ENCODE measurements at places on chromosomes 7 and 10.

DNA sequence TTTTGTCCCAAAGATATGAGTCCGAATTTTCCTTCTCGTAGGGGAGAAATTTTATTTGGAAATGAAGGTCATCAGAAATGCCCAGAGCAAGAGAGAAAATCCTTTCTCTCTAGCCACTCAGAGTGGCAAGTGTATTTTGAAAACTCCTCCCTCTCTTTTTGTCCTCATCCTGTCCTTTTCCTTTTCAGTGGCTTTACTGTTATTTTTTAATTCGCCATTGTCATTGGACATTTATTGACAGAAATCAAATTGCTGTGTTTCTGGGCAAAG, 39.6 kb downstream of the TET1 start:
- DNase-seq, result no peak

DNA sequence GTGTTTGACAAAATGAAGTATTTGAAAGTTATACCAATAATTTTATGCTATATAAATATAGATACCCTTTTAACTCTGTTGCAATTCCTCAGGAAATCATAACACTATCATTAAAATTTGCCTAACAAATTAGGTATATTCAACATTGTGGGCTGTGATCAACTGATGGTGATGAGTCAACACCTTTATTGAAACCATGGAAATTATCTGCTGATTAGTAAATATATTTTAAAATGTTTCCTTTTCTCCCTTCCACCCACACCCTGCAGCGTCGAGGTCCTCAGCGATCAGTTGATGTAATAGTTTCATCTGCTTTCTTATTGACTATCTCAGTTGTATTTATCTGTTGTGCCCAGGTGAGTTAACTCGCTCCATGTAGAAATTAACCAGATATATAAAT, 143.9 kb downstream of the PHTF2 start:
- no peak for DNase-seq

- DNase-seq, result no peak
Measured at GRCh38 chr10:100637785-100638184, 102.0 kb downstream of the HIF1AN start.

GRCh38 chr7:135160858-135161653, 9.5 kb downstream of the CYREN start:
- no peak for DNase-seq

DNA sequence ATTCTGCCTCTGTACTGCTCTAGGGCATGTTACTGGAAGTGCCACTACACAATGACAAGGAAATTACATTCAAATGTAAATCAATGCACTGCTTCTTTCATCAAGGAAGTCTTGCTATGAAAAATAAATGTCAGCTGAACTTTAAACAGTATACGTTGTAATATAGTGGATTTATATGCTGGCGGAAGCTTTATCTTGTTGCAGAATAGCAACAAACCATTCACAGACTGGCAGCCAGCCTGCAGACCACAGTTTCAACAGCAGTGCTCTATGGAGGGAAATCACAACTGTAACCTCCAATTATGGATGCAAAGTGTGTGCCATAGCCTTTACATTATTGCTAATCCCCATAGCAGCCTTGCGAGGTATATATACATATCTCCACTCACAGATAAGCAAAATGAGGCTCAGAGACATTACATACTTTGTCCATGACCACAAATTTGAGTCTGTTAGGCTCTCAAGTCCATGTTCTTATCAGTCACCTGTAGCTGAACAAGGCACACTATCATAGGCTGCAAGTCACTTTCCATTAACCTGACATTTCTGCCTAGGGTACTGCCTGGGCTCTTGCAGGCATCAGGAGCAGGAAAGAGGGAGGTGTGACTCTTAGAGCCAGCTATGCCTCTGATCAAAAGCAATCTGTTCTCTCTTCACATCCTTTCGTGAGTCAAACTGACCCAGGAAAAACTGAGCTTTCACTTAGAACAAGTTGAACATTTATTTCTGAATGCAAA, 22.6 kb downstream of the COL28A1 start:
- DNase-seq, result no peak

GRCh38 chr10:75024971-75025523, 86.4 kb upstream of the SAMD8 start:
- no peak for DNase-seq

- no peak for DNase-seq
Measured at GRCh38 chr7:152130658-152131590, 105.5 kb downstream of the GALNT11 start.

DNA sequence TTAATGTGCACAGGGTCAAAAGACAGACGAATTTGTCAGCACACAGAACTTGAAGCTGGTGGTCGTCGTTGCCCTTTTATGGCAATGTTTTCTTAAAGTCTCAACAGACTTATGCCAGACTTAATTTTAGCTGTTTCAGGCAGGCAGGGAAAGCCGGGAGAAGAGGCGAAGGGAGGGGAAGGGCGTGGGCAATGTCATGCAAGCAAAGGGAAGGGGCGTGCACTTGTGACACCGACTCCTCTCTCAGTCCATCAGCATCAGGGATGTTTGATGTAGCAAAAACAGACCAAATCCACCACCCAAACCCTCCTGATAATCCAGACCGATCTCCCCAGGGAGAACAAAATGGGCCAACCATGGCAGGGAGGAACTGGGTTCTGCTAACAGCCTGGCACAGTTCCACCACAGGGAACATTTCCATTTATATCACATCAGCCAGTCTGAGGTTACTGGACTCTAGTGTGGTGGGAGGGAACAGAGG, 118.1 kb upstream of the RHEB start:
- DNase-seq, result no peak

GRCh38 chr7:518630-519483, 789 bp downstream of the PDGFA start:
- DNase-seq, result peak; percentile 59

DNA sequence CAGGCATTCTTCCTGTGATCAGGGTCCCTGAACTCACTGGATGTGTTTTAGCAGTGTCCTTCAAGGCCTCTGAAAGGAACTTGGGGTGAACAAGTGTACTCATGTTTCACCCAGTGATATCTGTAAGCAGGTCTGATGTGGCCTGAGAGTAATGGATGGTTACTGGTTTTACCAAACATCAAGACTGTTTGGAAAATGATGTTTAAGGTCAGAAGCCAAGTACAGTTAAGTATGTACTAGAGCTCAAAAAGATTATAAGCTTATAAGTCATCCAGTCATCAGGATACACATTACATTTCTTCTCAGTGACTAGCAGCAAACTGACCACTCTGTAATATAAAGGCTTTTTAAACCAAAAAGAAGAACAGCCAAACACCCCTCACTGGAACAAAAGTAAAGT, 79.8 kb upstream of the PTN start:
- DNase-seq, result no peak

DNA sequence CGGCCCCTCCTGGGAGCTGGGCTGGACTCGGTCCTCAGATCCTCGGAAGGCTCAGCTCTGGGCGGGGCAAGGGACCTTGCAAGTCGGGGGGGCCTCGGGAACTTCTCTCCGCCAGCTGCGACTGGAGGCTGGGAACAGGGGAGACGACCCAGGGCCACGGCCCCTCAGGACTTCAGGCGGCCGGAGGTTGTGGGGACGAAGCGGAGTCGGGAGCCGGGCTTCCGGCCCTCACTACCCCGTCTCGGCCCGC, 2.6 kb downstream of the ADIRF start:
- no peak for DNase-seq

- no peak for DNase-seq
Measured at GRCh38 chr7:44574287-44574872, 672 bp upstream of the DDX56 start.

GRCh38 chr7:157623556-157623955, 286.8 kb downstream of the DNAJB6 start:
- no peak for DNase-seq

DNA sequence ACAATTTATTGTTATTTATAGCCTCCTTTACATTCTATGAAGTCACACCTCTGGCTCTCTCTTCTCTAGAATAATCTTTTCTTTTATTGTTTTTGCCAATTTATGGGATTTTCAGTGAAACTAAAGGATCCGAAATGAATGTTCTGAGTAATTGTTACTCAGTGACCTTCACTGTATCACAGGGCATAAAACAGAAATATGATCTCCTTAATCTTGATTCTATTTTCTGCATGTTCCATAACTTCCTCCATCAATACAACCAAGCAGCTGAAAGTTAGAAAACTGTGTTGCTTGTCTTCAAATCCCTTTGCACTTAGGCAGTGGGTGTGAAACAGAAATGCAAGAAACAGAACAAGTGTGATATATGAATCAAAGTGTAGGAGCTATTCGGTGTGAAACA, 57.4 kb upstream of the FERD3L start:
- DNase-seq, result no peak

DNA sequence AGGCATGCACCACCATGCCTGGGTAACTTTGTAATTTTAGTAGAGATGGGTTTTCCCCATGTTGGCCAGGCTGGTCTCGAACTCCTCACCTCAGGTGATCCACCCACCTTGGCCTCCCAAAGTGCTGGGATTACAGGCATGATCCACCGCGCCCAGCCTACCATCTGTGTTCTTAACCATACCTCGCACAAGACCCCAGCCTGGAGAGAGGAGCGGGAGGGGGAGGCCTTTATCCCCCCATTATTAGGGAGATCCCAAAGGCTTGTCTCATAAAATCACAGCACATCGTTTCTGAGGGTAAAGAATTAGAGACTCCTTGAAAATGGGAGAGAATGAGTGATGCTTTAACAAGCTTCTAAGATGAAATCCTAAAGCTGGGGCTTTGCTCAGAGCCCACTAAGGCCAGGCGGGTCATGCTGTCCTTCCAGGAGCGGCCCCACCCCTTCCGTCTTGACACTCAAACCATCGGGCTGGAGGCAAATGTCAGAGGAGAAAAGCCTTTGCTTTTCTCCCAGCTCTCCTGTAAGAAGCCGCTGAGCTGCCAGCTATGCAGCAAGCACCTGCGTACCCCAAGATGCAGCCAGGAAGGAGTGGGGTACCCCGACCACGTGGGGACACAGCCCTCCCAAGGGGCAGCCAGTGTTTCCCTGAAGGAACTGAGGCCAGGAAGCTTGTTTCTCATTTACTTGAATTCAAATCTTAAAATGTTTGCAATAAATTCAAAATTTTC, 339.7 kb downstream of the PTPRN2 start:
- no peak for DNase-seq

DNA sequence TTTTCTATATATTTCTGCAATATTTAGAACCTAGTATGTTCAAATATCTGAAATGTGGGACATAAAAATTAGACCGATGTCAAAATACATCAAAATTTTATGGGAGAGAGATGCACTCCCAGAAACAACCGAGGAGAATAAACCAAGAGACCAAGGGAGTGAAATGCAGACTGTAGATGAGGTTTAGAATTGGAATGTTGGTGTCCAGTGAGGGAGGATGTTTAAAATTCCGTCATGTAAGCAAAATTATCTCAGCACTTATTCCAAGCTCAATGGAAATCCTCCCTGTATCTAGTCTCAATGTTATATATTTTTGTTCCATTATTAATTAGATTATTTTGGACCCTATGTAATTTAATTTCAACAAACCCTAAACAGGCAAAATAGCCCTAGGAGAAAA, 61.9 kb upstream of the MAGI2 start:
- DNase-seq, result peak; percentile 48

GRCh38 chr7:131268906-131269305, 58.8 kb upstream of the MKLN1 start:
- DNase-seq, result no peak

- DNase-seq, result no peak
Measured at GRCh38 chr7:129417073-129417472, 17.2 kb upstream of the STRIP2 start.

- no peak for DNase-seq
Measured at GRCh38 chr7:44189286-44189992, at the start of gene GCK. Gene GCK, minus strand, starts transcription at chr7:44189439. Its CDS starts 486 bp downstream, at chr7:44188953.

DNA sequence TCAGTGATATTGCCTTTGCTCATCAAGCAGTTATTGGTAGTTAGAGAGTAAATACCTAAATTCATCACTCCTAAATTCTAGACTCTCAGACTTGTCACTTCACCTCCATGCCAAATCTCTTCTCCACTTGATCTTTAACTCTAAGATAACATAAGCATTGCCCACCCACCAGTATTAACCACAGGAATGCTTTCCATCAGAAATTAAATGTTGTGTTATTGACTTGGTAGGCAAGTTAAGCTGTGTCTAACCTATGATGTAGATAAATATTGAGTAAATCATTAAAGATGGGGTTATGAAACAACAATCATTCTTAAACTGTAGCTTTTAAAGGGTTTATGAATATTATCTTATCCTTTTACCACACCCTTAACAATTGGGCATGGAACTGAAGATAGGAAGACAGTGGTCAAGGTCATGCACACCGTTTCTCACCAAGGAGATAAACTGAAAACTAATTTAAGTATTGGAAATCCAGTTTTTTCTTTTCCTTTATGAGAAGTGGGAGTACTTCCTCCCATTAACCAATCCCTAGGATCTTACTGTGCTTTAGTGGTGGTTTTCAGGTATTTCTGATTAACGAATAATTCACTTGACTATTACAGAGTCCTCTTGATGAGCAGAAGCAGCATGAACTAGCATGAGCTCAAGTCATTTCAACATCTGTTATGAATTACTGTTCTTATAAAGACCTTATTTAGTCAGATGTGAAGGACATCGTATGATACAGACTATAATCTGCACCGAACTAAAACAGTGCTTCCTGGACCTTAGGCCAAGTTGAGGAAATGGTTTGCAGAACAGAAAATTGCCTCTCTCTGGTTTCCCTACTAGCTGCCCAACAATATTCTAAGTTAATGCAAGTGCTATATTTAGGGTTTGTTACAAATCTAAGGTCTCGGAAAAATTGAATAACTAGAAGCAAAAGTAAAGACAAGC, 142.0 kb downstream of the LCOR start:
- peak; percentile 47 for DNase-seq

DNA sequence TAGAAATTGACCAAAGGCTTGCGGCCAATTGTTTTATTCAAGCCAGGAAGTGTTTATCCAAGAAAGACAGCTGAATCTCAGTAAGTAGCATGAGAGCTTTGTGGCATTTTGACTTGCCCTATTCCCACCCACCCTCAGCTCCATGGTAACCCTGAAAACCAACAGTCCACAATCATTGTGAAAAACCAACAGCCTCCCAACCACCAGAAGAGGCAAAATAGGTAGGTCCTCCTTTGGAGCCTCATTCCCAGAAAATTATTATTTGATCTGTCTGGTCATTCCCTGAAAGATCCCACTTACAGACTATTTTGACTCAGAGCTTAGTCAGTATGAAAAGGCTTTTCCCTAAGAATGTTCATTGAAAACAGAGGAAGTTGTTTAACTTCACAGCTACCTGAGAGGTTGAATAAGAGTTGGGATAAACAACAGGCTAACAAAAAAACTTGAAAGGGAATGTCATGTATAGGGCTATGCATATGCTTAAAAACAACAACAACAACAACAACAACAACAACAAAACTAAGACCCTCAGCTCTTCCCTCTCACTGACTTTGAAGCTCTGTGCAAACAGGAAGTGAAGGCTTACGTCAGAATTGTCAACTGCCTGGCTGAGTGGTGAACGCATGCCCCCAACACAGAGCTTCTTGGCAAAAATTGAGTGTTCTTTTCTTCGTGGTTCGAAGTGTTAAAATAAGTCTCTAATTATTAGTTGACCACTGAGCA, 11.2 kb downstream of the KPNA7 start:
- DNase-seq, result peak; percentile 11

- DNase-seq, result no peak
Measured at GRCh38 chr7:6448943-6449543, 1.3 kb upstream of the DAGLB start.

GRCh38 chr7:28061824-28062196, 118.8 kb downstream of the JAZF1 start:
- DNase-seq, result no peak

GRCh38 chr7:139721417-139721816, 56.4 kb downstream of the HIPK2 start:
- no peak for DNase-seq

GRCh38 chr10:77405771-77406241, 231.8 kb downstream of the KCNMA1 start:
- no peak for DNase-seq

- no peak for DNase-seq
Measured at GRCh38 chr10:122988501-122988900, 8.3 kb downstream of the PSTK start.

- DNase-seq, result no peak
Measured at GRCh38 chr10:113297226-113297625, 255.6 kb upstream of the HABP2 start.
